ENCODE measurements at places on chromosomes 11 and 22.

DNA sequence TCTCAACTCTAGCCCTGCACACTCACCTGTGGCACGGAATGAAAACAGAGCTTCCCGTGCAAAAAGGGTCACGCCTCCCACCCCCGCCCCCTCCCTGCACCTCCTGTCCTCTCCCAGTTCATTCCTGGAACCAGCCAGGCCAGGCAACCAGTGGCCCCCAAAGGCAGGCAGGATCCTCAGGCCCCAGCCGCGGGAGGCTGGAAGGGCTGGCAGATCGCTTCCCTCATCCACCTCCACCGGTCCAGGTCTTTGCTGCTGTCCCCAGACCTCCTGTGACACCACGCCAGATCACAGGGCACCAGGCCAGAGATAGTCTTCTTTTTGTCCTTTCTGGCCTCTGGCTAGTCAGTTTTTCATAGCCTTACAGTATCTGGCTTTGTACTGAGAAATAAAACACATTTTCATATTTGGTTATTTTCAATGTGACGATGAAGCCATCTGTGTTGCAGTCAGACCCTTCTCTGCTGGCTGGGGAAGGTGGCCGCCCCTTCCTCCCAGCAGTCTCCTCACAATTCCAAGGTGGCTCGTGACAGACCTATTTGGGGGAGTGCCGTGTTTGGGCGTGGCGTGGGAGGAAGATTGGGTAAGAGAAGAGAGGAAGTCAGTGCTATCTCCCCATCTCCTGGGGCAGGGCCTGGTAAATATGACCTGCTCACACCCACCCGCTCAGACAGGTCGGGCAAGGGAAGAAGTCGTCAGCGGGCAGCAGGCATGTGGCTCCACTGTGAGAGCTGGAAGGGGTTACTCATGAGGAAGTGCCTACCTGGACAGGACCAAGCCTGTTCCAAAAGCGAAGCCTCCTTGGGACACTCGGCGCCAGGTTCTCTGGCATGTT, 9.1 kb downstream of the SSH3 start:
- DNase-seq = no peak

GRCh38 chr11:60080535-60080934, 7.9 kb upstream of the MS4A2 start:
- no peak for DNase-seq

- DNase-seq = no peak
These were observed 9.0 kb upstream of the OSM start for GRCh38 chr22:30275625-30276024.

DNA sequence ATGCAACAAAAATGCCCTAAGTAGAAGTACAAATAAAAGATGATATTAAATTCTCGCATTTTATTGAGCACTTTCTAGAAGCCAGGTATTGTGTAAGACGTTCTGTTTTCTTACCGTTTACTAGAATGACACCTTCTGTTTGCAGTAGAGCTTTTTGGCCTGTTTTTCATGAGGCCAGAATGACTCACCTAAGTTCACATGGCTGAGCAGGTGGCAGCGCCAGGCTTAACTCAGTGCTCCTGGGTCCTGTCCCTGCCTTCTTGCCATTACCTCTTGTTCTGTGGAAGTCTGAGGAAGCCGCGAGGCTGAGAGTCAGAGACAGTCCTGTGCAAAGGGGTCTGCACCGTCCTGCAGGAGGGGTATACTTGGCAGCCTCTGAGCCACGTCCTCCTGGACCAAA, 113.8 kb downstream of the ATXN10 start:
- no peak for DNase-seq

DNA sequence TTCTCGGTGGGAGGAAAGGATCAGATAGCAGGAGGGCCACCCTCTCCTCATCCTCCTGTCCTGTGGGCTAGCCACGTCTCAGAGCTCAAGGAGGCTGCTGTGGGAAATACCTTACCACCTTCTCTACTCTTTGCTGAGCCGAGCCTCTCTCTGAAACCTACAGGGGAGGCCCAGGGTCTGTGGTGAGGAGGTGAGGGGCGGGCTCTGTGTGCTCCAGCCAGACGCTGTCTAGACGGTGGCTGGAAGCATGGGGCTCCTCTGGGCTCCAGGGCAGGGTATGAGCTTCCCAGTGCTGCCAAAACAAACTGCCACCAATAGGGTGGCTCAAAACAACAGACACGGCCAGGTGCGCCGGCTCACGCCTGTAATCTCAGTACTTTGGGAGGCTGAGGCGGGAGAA, 5.5 kb upstream of the TMPRSS6 start:
- DNase-seq = no peak

- DNase-seq = no peak
These were observed 117.8 kb downstream of the APOL5 start for GRCh38 chr22:35835267-35835997.

- DNase-seq = no peak
These were observed 30.9 kb downstream of the IGLL1 start for GRCh38 chr22:23549198-23549595.

GRCh38 chr11:21625982-21626381, 566.9 kb upstream of the ANO5 start:
- DNase-seq = peak; percentile 2

- DNase-seq = peak; percentile 32
These were observed 3.4 kb downstream of the CLPB start for GRCh38 chr11:72430741-72431570.

DNA sequence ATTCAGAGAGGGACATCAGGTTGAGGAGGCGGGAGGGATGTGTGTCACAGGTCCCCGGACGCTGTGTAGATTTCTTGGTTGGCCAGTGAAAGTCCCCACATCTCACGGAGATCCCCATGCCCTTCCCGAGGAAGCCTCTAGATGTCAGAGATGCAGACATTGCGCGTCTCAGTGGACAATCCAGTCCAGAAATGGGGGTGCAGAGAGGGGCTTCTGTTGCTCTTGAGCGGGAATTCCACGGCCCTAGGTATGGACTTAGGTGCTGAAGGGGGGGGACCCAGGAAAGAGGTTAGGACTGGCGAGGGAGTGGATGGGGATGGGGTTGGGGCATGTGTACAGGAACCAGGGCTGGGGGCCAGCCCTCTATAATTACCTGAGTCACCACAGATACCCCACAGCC, 7.0 kb downstream of the THY1 start:
- no peak for DNase-seq

- DNase-seq = no peak
These were observed 82.3 kb upstream of the NARS2 start for GRCh38 chr11:78656984-78657383.

DNA sequence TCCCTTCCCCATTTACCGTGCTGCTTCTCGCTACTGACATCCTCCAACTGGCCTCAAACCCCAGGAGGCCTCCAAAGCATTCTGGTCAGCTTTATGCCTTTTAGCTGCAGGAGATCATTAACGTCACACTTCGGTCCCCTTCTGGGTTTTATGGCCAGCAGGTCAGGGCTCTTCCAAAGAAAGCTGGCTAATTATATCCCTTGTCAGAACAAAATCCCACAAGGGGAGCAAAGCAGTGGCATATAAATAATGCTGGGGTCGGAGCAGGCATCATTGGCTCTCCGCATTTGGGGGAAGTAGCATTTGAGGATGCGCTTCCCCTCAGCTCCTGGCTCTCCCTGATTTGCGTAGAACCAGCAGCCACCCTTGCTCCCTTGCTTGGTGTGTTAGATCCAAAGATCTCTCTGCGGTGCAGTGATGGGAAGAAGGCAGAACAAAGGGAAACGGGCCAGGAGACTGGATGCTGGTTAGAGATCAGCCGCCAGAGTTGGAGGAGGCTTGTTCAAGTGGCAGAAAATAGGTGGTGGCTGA, 117.4 kb downstream of the DBX1 start:
- DNase-seq = no peak

GRCh38 chr22:28239941-28240340, 320.9 kb upstream of the PITPNB start:
- DNase-seq = no peak

DNA sequence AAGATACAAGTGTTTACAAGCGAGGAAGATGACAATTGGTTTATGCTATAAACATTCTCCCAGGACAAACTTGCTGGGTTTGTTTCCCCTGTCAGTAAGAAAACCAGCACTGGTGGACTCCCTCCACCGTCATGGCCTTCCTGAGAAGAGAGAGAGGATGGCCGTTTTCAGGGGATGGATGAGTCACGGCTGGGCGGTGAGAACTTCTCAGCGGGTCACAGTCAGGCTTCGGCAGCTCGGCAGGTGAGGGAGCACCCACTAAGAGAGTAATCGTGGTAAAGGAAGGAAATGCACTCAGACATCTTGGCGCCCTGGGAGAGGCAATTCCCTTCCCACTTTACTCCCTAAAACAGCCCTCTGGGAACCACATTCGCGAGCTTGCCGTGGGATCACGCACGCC, 83.9 kb downstream of the NCAM1 start:
- no peak for DNase-seq

DNA sequence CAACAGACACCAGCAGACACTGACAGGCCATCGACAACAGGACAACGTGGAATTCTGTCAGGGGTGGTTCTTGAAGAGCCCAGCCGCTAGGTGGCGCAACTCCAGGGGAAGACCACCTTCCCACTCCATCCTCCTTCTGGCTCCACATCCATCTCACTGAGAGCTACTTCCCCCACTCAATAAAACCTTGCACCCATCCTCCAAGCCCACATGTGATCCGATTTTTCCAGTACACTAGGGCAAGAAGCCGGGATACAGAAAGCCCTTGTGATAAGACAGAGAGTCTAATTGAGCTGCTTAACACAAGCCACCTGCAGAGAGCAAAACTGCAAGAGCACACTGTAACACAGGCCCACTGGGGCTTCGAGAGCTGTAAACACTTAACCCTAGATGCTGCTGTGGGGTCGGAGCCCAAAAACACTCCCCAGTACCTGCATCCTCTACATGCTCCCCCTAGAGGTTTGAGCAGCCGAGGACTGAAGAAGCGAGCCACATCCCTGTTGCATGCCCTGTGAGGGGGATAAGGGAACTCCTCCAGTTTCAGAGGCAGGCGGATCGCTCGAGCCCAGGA, 11.5 kb upstream of the RAB39A start:
- peak; percentile 44 for DNase-seq

- no peak for DNase-seq
These were observed 67.2 kb upstream of the DRD2 start for GRCh38 chr11:113542420-113542819.

- no peak for DNase-seq
These were observed 16.8 kb upstream of the PAFAH1B2 start for GRCh38 chr11:117127171-117127901.

GRCh38 chr11:76666408-76666807, 4.1 kb downstream of the LRRC32 start:
- no peak for DNase-seq

DNA sequence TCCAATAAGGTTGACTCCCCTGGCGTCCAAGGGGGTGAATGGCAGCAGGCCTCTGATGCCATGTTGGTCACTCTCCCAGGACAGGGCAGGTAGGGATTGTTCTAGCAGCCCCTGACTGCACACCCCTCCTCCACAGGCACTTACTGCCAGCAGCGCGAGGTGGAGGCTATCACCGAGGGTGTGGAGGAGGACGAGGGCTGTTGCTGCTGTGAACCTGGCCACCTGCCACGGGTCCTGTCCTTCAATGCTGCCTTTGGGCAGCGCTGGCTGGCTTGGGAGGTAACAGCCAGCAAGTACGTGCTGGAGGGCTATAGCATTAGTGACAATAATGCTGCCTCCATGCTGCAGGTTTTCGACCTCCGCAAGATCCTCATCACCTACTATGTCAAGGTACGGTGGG, 7.7 kb upstream of the SIPA1 start:
- no peak for DNase-seq

- DNase-seq = no peak
These were observed 168.9 kb upstream of the TBCEL start for GRCh38 chr11:120854988-120855387.

- no peak for DNase-seq
These were observed 4.1 kb downstream of the SLC25A45 start for GRCh38 chr11:65378208-65378927.

DNA sequence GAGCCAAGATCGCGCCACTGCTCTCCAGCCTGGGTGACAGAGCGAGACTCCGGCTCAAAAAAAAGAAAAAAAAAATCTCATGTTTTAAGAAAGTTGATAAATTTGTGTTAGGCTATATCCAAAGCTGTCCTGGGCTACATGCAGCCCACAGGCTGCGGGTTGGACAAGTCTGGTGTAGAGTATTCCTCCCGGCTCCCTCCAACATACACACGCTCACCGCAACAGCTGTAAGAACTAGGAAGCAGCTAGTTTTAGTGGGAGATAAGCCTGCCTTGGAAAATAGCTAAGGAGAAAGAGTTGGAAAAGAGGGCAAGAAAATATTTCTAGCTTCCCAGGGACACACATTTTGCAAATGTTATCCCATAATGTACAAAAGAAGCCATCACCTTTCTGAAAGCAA, 46.6 kb downstream of the CELF1 start:
- no peak for DNase-seq

DNA sequence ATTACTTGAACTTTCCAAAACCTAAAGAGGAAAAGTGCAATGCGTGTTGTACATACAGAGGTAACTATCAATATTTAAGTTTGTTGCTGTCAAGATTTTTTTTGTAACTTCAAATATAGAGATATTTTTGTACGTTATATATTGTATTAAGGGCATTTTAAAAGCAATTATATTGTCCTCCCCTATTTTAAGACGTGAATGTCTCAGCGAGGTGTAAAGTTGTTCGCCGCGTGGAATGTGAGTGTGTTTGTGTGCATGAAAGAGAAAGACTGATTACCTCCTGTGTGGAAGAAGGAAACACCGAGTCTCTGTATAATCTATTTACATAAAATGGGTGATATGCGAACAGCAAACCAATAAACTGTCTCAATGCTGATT, 2.1 kb downstream of the ADM start:
- no peak for DNase-seq

DNA sequence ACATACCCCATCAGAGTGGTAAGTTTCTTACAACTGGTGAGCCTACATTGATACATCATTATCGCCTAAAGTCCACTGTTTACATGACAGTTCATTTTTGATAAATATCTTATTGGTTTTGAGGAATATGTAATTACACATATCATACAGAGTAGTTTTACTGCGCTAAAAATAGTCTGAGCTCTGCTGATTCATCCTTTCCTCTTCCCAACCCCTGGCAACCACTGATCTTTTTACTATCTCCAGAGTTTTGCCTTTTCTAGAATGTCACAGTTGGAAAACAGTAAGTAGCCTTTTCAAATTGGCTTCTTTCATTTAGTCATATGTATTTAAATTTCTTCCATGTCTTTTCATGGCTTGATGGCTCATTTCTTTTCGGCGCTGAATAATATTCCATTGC, 112.8 kb downstream of the LARGE1 start:
- DNase-seq = no peak

GRCh38 chr22:45330548-45330947, 20.8 kb downstream of the FAM118A start:
- no peak for DNase-seq

DNA sequence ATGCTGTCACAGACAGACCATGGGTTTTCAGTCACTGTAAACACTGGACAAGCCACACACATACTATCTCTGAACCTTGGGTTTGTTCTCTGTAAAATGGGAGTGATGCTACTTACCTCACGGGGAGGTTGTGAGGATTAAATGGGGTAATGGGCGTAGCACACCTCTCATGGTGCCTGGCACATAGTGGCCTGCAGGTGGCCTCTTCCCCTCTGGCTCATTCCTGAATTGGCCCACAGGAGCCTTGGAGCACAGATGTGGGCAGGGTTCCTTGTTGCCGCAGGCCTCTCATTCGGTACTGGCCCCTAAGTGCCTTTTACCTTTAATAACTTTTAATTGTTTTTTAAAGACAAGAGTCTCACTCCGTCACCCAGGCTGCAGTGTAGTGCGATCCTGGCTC, 11.7 kb downstream of the MICAL2 start:
- DNase-seq = no peak

- peak; percentile 44 for DNase-seq
These were observed 53.3 kb upstream of the PRDM11 start for GRCh38 chr11:45092901-45093760.

Data from stimulated activated naive CD8-positive, alpha-beta T cell treated with anti-CD3 and anti-CD28 coated beads, Interleukin-15, Interleukin-2, amounts not matched to agents 100 U/mL and 50 U/mL, for 24 hours (primary cell).